Substantia nigra (tissue), 51 donors: ENCODE measurements at places on chromosomes 2 and 18.

- DNase-seq = no peak
Observed at GRCh38 chr18:50091509-50092244, 103.3 kb downstream of the MYO5B start.

GRCh38 chr2:219045937-219046550, 4.7 kb upstream of the CFAP65 start:
- no peak for DNase-seq

DNA sequence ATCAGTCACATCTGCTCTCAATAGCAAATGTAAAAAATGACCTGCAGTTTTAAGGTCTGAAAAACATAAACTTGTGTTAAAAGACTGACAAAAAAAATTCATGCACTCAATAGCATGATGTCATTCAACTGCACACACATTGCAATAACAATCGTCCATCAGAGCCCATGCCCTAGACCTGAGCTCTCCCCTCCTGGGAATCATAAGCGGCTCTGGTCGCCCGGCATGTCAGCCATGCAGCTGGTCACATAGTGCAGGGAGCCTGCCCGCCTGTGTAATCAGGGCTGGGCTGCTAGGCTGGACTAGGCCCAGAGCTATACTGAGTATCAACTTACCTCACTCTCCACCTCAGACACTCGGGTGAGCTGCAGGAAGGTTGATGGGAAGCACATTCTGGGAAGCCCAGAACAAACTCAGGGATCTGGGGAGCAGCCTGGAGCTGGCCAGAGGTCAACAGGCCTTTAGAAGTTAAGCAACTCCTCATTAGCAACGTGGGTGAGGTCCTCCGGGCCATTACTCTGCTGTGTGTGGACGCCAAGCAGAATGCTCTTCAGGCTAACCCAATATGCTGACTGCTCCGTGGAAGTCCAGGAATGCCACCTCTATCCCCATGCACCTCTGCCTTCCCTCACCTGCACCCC, 165.5 kb downstream of the TTC32 start:
- no peak for DNase-seq

DNA sequence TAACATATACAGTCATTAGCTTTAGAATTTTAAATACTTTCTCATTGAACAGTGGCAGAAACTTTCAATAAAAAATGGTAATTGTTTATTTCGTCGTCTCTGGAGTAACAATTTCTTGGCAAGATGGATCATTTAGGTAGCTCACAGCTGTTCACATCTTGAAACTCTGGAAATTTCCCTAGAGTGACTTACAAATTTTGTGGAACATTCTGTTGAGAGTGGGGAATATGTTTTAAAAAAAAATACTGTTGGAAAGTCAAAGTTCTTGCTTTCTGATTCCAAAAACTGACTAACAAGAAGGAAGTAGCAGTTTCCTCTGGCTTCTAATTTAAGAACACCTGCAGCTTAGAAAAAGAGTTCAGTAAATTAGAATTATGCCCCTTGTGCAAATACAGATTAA, 11.2 kb upstream of the CALCRL start:
- no peak for DNase-seq

GRCh38 chr2:74760875-74761630, 72.9 kb upstream of the HK2 start:
- no peak for DNase-seq

DNA sequence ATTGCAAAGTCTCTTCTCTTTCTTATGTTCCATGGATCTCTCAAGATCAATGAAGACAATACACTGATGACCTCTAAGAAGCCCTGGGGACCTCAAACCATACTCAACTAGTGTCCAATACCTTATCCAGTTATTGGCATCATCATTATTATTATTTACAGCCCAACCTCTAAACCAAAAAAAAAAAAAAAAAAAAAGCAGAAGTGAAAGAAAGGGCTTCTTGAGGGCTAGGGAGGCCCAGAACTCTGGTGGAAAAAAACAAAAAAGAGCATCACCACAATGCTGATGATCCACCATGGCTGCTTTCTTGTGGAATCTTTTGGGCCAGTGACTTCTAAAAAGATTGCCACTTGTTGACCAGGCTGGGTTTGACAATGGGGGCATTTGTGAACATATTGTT, 324.9 kb downstream of the LPIN1 start:
- DNase-seq = no peak

DNA sequence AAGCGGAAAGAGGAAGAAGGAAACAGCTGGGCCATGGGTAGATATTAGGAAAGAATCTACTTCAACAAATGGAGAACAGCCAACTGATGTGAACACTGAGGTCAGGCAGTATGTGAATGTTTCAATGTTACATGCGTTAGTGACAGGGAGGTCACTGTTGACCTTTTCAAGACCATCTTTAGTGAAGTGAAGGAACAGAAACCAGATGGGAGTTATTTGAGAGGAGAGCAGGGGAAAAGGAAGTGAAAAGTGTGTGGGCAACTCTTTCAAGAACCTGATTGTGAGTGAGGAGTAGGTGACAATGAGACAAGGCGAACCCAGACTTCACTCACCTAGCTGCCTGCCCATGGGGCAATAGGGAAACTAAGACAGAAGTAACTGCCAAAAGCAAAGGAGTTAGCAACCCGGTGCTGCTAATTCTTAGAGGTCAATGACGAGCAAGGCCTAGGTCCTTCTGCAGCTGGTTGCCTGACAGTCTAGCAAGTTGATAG, 67.0 kb downstream of the SP3 start:
- no peak for DNase-seq

DNA sequence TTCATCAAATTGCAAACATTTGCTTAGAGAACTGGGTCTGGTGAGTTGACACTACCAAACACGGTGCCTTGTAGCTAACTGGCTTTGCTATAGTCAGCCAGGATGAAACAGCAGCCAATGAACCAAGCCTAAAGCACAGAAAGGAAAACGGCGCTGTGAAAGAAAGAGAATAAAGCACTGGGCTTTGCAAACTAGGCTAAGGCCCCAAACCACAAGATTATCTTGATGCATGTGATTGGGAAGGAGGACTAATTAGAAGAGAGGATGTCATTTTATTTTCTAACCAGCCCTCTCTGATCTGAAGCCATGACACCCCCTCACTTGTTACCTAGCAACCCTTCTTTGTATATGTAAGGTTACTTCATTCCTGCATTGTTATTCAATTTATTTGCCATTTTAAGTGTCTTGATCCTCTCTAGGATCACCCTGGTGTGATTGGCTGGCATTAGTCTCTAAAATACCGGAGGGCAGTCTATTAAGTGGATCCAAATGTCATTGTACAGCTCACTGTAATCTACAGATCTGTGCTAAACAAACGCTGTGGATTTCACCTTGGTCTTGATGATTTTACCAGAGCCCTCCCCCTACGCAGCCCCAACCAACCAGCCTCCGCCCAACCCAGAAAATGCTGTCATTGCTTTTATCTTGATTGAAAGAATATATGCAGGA, 395.4 kb upstream of the ACVR2A start:
- no peak for DNase-seq

DNA sequence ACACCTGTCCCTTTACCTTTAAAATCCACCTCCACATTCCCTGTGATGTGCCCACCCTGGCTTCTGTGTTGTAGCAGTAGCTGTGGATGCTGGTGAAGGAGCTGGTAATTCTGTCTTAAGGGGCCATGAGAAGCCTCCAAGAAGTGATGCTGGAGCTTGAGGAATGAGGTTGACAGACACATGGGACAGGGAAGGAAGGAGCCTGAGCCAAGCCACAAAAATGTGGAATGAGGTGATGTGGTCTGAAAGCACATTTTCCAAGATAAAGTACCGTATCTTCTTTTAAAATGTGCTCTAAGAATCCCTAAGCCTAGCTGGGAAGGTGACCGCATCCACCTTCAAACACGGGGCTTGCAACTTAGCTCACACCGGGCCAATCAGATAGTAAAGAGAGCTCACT, 31.2 kb downstream of the VWA3B start:
- DNase-seq = no peak

DNA sequence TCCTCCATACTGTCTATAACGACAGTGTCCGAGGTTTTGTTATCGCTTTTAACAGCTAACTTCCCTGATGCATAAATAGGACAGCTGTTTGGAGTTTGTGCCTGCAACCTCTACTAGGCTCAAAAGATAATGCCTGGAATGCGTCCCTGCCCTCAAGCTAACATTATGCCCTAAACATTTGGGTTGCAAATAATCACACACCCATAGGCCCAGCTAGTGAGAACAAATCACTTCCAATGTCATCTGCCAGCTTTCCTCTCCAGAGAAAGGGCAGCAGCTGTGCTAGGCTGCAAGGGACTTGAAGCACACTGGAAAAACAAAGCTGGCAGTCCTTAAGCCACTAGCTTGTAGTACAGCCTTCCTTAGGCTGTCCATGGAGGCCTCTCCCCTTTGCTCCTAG, 201.8 kb upstream of the LYPD1 start:
- DNase-seq = no peak

- no peak for DNase-seq
Observed at GRCh38 chr2:48728840-48729239, 26.7 kb downstream of the LHCGR start.

DNA sequence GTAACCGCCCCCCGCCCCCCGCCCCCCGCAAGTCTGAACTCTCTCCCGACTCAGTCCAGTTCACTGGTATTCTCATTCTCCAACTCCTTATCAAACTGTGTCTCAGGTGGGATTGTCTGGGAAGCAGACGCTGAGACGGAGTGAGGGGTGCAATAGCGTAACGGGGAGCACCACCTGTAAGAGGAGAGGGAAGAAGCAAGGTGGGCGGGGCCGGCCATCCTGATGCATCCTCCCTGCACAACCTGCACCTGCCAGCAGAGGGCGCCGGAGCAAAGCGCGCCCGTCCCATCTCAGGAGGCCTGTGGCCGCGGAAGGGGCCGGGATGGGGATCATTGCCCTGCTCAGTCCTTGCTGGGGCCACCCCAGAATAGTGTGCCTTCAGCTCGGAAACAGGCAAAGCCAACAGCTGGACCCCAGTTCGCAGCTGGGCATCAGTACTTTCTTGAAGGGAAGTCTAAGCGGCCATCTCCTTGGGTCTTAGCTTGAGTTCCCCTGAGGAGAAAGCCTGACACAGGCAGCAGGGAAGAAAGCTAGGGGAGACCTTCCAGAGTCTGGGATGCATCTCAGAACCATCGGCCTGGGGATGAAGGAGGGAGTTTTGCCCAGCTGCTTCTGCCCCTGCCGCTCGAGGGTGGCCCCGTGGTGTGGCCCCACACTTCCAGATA, 208.0 kb downstream of the TFCP2L1 start:
- peak; percentile 22 for DNase-seq

DNA sequence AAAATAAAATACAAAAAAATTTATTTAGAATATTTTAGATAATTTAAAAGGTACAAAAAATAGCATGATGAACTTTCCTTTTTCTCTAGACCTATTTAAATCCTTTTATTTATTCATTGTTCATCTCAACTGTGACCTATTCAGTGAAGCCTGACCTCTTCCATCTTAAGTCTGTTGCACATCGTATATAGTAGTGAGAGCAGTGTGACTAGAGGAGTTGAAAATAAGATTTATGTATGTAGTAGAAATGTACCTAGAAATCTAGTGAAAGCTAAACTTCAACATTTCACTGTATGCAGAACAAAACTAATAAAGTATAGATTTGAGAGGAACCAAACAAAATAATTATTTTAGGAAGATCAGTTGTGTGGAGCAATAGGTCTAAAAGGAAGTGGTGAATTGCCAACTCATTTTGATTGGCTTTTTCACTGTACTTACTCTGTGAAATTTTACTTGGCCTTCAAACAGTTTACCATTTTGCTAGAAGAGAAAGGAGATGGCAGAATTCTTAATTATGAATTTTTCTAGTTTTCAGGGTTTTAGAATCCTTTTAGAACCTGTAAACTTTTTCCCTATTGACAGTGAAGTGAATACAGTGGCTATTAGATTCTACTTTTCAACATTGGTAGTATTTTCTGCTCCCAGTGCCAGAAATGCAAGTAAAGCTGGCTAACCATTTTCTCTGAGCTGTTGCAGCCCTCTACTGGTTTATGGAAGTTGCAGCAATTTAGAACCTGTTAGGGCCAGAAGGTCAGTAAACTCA, 11.0 kb downstream of the ANKRD12 start:
- no peak for DNase-seq

- DNase-seq = no peak
Observed at GRCh38 chr18:57744211-57744694, 58.9 kb downstream of the ATP8B1 start.

DNA sequence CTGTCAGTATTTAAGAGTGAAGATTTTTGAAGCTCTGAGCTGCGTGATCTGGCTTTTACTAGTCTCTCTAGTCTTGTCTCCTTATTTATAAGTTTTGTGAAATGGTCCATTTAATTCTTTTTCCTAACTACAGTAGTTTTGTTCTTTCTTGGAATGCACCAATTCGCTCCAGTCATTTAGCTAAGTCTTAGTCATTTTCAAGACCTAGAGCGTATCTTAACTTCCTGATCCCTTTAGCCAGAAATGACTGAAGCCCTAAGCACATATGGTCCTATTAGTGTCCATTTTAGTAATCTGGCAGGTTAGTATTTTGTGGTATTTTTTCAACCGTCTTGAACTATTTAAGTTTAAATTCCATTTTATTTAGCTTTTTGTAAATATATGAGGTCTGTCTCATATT, 3.6 kb downstream of the BIRC6 start:
- no peak for DNase-seq

DNA sequence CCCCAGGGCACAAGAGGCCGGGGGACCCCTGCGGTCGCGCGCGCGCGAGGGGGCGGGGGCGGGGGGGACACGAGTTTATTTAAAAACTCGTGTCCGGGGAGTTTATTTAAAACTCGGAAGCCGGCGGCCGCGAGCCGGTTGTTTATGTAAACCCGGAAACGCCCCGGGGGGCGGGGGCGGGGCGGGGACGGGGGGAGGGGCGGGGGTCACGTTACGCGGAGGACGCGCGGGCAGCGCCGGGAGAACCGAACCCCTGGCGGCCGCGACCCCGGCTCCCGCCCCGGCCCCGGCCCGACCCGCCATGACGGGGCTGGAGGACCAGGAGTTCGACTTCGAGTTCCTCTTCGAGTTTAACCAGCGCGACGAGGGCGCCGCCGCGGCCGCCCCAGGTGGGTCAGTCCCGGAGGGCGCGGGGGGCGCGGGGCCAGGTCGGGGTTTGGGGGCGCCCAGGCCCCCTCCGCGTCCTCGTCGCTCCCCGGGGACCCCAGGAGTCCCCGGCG, 4.4 kb downstream of the NFATC1 start:
- no peak for DNase-seq

DNA sequence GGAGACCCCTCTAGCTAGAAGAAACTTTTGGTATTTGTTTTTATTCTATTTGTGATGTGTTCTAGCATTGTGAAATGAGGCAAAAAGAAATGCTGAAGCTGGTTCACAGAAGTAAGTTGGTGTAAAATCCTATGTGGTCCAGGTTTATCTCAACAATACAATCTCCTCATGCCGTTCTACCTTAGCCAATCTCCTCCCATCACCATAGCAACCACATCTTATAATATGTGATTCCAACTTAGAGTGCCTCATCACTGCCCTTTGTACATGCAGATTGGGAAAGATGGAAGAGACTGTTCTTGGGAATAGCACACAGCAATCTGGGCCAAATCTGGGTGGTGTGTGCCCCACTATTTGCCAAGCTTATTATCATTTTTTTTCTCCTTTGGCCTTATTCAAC, 30.3 kb downstream of the DPP10 start:
- DNase-seq = no peak
